ENCODE measurements at places on chromosomes 7 and 10.

GRCh38 chr10:51302316-51302715 is 228.0 kb downstream of the PRKG1 start:
- DNase-seq = no peak

- DNase-seq = no peak
Measured at GRCh38 chr10:19683356-19683755, 132.9 kb upstream of the PLXDC2 start.

DNA sequence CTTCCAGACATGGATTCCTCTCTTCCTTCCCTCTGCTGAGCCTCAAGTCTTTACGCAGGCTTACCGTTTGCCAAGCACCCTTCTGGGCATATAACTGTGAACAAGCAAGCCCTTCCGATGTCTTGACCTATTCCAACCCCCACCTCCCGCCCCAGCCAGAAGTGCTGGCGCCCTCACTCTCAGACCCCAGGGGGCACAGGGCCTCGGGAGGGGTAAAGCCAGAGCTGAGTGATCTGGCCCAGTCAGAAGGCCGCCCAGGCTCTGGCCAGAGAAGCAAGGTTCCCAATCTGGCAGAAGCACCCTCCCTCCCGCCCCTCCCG is 1.2 kb downstream of the PRRT4 start:
- DNase-seq = no peak

DNA sequence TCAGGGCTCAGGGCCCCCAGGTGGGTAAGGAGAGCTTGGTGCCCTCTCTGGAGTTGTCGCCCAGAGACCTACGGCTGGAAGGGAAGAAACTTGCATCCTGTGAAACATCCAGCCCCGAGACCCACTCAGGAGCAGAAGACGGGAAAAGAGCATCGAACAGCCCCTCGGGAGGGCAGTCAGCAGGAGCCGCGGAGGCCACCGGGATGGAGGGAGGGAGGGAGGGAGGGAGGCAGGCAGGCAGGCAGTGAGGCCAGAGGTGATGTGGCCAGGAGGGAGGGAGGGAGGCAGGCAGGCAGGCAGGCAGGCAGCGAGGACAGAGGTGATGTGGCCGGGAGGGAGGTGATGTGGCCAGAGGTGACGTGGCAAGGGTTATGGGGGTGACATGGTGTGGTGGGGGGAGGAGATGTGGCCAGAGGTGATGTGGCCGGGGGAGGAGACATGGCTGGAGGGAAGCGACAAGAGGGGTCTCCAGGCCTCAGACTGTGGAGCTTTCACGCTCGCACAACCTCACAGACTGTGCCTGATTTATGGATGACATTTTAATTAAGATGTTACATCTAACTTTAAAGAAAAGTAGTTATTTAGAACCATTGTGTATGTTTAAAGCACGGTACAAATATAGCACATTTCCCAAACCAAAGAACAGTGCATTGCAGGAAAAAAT is 141.1 kb downstream of the DIP2C start:
- DNase-seq = no peak

DNA sequence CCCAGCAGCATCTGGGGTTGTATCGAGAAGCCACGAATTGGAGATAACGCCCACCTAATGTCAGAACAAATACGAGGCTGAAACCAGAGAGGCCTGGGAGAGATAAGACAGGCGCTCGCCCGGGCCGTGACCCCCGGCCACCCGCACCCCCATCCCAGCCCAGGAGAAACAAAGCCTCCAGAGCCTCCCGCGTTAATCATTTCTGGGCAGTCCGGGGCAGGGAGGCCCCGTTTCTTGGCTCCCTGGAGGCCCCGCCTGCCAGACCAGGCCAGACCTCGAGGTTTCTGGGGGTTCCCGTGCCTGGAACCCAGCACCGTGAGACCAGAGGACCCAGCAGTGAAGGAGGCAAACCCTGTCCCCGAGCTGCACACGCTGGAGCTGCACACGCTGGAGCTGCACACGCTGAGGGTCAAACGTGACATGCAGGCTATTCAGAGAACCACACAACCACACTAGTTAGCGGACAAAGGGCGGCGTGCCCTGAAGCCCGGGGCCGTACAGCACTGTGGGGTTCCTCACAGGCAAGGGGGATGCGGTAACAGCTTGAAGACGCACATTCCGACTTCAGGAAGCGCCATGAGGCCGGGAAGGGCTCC is 53.4 kb downstream of the FOXL3 start:
- no peak for DNase-seq

DNA sequence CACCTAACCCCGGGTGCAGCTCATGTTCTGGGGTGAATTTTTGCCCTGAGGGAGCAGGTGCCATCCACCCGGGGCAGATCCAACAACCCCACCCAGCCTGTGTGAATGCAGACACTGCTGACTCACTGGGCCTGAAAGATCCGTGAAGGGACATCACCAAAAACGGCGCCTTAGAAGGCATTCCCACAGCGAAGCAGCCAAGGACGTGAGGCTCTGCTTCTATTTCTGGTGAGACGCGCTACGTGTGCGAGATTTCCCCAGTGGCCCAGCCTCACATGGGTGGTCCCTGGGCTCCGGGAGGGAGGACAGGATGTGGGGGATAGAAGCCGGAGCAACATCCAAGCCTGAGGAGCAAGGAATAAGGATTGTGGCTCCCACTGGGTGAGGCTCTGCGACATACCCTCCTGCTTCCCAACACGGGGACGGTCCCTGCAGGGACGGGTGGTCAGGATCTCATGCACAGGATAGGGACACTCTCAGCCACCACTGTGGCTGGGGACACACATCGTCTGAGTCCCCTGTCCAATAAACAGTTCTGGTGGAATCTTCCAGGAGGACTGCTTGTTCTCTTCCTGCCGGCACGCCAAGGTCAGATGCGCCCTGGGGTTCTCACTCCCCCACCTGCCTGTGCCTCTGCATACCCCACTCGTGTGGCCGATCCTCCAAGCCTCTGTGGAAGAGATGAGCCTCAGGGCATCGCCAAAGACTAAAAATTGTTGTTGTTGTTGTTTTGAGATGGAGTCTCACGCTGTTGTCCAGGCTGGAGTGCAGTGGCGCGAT is 70.2 kb downstream of the ZRANB1 start:
- DNase-seq = no peak

- DNase-seq = no peak
Measured at GRCh38 chr7:11557627-11558026, 274.4 kb downstream of the THSD7A start.

GRCh38 chr10:107031931-107032699 is 132.4 kb downstream of the SORCS1 start:
- DNase-seq = no peak

DNA sequence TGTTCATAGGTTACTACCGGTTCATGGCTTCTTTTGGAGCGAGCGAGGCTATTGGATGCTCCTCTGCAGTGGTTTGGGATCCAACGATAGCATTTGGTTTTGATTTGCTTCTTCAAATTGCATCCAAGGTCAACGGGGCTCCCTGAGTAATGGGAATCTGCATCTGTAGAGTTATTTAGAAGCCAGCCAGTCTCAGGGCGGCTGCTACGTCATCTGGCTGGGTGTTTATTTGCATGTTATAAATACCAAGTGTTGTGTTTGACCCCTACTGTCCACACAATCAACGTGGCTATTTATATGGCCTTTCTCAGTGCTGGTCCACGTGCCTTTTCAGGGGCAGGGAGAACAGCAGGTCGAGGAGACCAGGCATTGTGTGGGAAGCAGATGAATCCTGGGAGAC is 137.7 kb downstream of the PRPF18 start:
- DNase-seq = no peak

DNA sequence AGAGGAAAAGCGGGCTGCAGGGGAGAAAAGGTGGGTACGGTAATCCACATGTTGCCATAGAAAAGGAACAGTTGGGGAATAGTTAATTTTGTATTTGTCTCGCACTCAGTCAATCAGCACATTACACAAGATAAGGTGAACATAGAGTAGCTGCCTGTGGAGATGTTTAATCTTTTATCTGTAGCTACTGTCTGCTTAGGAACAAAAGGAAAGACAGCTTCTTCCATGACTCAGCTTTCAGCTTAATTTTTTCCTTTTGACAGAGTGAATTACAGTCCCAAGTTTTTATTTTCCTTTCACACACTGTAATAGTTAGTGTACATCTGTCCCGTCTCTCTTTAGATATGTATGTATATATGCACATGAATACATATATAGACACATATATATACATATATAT is 39.3 kb upstream of the PODXL start:
- no peak for DNase-seq

- no peak for DNase-seq
Measured at GRCh38 chr7:122746948-122747347, 44.2 kb upstream of the RNF148 start.

GRCh38 chr7:2497500-2498336 is 21.5 kb upstream of the GRIFIN start:
- DNase-seq = no peak

DNA sequence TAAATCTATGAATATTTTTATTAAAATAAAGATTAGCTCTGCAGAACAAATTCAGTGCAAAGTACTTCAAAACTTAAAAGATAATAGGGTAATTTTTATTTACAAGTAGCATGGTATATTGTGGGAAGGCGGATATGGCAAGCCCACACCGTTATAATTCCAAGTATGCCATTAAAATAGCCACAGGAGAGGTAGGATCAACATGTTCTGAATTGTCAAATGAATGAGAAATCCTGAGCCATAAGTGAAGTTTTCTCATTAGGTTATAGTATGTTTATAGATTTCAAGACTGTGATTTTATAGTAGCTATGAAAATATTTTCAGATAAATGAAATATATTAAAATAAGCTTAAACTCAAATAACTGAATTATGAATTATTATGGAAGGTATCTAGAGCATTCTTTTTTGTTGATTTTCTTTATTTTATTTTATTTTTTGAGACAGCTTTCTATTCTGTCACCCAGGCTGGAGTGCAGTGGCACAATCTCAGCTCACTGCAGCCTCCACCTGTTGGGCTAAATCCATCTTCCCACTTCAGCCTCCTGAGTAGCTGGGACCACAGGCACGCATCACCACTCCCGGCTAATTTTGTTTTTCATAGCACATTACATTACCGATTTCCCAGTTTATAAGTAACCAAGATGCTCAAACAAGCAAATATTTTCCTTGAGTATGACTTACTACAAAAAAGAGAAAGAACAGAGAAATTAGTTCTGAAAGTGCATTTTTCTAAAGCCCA is 956.6 kb downstream of the GATA3 start:
- no peak for DNase-seq

GRCh38 chr10:33509231-33509831 is 174.9 kb upstream of the NRP1 start:
- DNase-seq = no peak

GRCh38 chr7:90655566-90655965 is 59.4 kb downstream of the CDK14 start:
- DNase-seq = no peak

GRCh38 chr7:135320268-135320667 is 86.6 kb downstream of the STRA8 start:
- DNase-seq = peak; percentile 35

DNA sequence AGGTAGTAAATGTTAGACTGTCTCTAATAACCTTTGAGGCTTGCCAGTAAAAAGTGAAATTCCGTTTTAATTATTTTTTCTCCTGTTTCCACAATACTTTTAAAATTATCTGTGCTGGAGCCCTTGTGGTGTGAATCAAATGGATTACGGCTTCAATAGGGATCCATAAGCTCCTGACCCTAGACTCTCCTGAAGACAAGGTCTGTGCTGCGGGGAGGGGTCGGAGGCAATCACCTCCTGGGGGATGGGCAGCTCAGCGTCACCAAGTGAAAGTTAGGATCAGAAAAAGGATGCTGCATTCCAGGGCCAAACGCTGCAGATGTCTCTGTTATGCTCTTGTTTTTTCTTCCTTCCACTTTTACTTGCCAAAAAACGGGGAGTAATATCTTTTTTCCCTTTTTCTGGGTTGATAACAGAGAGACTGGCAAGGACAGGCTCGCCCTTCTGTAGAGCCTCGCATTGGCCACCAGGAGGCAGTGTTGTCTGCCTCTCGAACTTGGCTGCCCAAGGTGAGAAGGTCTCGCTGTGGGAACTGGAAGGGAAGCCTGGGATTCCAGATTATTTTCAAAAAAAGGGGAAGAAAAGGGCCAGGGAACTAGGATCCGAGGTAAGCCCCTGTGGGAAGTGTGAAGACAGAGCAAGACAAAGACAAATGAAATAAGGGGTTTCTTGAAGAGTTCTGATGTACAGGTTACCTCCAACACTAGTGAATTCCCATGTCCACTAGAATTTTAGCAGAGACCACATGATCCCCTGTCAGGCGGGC is 621.9 kb downstream of the ACTR3B start:
- peak; percentile 7 for DNase-seq

GRCh38 chr10:522350-522749 is 167.1 kb downstream of the DIP2C start:
- DNase-seq = no peak

DNA sequence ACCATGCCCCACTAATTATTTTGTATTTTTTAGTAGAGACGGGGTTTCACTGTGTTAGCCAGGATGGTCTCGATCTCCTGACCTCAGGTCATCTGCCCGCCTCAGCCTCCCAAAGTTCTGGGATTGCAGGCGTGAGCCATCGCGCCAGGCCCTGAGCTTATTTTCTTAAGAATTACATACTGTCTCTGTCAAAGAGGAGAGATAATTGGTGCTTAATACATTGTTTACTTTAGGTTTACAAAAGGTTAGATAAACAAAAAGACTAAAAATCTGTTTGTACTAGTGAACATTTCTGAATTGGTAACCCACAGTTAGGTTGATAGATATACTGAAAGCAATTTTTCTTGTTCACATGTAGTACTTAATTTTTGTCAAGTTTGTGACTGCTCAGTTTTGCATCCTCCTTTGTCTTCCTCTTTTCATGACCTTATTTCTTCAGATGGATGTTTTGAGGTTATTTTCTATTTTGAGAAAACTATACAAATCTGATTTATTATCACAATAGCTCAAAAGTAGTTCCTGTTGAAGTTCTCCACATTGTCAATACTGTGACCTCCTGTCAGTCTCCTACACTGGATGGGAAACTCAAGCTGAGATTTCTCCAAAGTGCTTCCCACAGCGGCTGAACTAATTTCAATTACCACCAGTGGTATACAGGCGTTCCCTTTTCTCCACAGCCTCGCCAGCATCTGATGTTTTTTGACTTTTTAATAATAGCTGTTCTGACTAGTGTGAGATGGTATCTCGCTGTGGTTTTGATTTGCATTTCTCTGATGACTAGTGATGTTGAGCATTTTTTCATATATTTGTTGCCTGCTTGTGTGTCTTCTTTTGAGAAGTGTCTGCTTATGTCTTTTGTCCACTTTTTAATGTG is 22.5 kb downstream of the HHEX start:
- no peak for DNase-seq

GRCh38 chr10:131859341-131860020 is 41.3 kb upstream of the PPP2R2D start:
- DNase-seq = no peak

- DNase-seq = no peak
Measured at GRCh38 chr10:33241351-33241750, 93.1 kb downstream of the NRP1 start.

DNA sequence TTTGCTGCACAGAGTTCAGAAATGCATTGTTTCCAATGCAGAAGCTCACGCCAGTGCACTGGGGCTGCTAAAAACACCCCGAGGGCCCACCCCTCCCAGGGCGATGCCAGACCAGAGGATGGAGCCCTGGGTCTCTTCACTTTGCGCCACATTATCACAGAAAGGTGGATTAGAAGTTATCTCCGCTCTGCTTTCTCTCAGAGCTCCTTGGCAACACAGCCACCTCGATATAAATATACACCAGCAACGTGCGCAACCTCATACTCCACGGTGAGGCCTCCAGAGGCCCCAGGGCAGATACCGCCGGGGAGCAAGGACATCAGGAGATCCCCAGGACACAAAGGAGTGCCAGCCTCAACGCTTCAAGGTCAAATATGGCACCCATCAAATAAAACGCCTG is 121.0 kb upstream of the TBX20 start:
- DNase-seq = no peak
